NCI-H524 (cell line): ENCODE measurements at places on chromosomes 1 and 21.
A peak's percentile ranks its signal among the peaks of the same experiment; 100 is the strongest.

DNA sequence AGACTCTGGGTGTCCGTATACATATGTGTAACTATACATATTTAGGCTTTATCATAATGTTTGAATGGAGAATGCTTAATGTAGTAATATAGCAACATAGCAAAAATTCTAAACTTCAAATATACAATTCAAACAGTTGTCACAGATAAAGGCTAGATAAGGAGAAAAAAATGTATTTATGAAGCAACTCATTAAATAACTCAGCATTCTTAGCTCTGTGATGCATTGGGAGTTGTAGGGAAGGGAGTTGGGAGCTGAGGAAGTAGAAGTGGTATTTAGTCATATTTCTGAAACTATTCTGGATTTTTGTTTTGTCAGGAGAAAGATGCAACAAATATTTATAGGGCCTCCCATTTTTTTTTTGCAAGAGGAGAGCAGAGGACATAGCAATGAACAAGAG is 197.8 kb downstream of the PBX1 start:
- DNase-seq: no peak

DNA sequence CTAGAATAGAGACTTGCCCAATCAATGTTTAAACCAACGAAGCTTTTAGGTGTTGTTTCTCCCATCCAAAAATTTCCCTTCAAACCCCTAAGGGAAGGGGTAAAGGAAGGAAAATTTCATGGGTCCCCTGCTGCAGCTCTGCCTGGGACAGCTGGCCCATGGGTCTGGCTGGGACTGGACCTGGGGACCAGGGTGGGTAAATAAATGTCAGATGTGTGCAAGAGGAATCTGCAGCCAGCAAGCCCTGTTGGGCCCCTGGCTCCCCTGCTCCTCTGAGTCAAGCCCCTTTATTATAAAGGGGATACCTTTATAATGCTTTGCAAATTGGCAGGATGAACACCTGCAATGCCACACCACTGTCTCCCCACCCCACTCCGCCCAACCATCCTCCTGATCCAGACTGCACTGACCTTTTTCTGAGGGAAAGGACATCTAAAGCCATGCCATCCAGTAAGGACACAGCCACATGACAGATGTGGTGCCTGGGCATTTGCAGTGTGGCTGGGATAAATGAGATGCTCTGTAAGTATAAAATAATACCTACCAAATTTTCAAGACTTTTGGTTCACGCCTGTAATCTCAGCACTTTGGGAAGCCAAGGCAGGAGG is 1.9 kb upstream of the TMEM125 start:
- DNase-seq: no peak

GRCh38 chr21:38839328-38840286 is 33.9 kb downstream of the ETS2 start:
- DNase-seq: no peak

DNA sequence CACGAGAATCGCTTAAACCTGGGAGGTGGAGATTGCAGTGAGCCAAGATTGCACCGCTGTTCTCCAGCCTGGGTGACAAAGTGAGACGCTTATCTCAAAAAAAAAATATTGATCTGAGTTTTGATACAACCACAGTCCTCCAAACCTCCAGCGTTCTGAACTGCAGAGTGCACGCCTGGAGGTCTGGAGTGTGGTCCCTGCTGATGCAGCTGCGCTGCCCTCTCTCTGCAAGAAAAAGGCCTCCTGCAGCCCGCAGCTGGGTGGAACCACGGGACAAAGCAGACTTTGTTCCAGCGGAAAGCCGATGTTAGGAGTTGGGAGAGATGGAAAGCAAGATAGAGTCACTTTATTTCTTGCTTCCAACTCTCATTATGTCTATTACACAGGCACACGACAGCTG is 144.9 kb upstream of the SOD1 start:
- no peak for DNase-seq

- DNase-seq: no peak
These were observed 48.0 kb downstream of the NID1 start for GRCh38 chr1:236016782-236017400.

GRCh38 chr1:206679738-206680211 is 4.9 kb upstream of the MAPKAPK2 start:
- no peak for DNase-seq

- no peak for DNase-seq
These were observed 108.9 kb downstream of the CAPN8 start for GRCh38 chr1:223556414-223557129.

DNA sequence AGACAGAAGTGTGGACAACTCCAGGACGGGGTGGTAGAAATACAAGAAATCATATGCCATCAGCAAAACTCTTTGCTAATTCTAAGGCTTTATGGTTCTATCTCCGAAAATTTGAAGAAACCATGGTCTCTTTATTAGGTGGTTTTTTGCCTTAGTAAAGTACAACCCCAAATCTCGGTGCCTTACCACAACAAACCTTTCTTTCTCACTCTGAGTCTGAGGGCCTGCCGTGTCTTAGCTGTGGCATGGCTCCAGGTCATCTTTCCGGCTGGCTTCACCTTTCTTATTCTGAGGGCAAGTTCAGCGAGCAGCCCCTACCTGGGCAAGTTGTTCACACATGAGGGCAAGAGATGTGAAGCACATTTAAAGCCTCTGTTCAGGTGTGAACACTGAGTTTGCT is 280.6 kb downstream of the TTLL7 start:
- no peak for DNase-seq

DNA sequence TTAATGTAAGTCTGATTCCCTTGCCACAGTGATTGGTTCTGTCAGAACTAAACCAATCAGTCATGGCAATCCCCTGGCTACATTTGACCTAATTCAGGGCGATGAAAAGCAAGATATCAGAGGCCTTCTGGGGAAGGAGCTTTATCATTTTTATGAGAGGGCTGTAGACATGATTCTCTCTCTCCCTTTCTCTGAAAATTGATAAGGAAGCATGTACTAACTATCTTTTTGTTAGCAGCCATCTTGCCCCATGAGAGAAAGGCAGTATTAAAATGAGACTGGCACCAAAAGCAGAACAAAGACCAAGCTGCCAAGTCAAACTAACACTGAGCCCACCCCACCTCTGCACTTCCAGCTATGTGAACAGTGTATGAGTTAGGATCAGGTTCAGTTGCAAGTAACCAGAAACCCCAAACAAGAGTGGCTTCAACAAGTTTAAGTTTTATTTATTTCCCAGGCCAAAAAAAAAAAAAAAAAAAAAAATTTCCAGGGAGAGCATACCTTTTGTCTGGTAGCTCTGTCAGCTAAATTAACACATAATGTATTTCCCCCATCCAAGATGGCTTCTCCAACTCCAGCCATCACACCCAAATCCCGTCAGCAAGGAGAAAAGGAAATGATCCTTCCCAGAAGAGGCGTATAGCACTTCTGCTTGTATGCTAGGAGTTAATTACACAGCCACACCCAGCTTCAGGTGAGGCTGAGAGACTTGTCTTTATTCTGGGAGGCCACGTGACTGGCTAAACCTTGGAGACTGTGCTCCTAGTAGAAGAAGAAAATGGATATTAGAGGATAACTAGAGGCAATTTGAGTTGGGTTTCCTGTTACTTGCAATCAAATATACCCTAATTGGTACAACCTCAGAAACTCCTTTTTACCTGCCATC is 105.8 kb upstream of the RALGPS2 start:
- DNase-seq: no peak

- DNase-seq: no peak
These were observed 2.1 kb upstream of the UBE2T start for GRCh38 chr1:202343652-202344349.

DNA sequence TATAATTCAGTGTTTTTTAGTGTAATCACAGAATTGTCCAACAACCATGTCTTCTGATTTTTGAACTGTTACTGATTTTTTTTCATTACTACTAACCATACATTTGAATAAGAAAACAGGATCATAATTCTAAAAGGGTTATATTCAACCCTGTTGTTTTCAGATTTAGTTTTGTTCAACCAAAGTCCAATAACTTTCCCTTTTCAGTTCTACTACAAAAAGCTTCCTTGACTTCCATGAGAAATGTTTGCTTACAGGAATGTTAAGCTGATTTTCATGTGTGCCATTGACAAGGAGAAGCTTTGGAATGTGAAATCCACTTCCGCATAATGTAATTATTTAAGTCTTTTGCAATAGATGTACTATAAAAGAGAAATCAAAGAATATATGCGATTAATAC is 72.0 kb upstream of the ZNF326 start:
- no peak for DNase-seq

GRCh38 chr1:205678286-205679111 is 1.8 kb downstream of the SLC45A3 start:
- no peak for DNase-seq

GRCh38 chr1:193325042-193325441 is 138.6 kb upstream of the B3GALT2 start:
- no peak for DNase-seq

- no peak for DNase-seq
These were observed 45.2 kb downstream of the SLC44A3 start for GRCh38 chr1:94865360-94865759.

- DNase-seq: no peak
These were observed 34.5 kb downstream of the AADACL4 start for GRCh38 chr1:12678350-12678749.

DNA sequence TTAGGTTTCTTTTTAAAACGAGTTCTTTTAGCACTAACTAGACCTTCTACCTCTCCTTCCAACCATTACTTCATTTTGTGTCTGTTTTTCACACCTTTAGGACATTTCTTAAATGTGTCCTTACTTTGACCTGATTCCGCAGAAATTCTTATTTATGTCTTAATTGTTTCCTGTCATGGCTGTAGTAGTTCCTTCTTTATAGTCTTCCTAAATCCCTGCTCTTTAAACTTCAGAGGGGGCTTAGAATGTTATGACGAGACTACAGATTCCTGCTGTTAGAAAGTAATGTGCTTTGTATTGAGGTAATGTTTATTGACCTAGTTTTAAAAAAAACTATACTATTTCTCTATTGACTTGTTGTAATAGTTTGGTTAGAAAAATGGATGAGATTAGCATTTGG is 70.4 kb downstream of the HMCN1 start:
- DNase-seq: no peak

DNA sequence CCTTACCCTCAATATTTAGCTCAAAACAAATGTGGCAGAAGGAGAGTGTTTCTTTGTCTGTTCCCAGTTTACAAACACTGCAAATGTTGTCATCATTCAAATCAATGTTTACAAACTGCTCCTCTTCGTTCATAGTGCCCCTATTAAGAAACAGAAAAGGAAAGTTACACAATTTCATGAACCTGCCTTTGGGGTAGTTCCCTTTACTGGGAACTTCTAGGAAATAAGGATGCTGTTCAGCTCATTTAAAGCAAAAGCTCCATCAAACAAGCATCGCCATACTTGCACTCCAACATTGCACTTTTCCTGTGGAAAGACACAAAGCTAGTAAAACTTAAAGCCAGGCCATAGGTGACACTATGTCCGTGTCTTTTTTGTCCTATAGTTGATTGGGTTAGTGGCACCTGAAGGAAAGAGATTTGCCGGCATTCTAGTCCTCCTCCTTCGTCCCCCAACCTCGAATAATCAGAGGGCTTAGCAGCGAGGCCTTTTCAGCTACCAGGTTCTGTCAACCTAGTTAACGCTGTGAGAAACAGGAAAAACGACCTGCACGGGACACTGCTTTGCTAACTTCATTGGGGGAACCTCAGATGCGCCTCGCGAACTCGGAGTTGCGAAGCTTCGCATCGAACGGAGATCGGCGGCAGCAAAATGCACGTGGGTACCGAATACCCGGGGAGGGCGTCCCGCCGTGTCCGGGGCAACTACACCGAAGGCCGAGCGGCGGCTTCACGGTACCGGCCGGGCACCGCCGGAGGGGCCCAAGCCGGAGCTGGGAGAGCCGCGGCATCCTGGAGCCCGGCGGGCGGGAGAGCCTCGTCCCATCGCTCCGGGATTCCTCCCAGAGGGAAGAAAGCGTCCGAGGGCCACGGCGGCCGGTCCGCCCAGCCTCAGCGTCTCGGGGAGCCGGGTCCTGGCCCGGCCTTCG is 706 bp downstream of the C21orf91 start:
- peak; percentile 28 for DNase-seq

GRCh38 chr1:184931566-184931965 is 42.7 kb downstream of the NIBAN1 start:
- DNase-seq: no peak

GRCh38 chr1:66778266-66778665 is 22.8 kb downstream of the INSL5 start:
- no peak for DNase-seq

GRCh38 chr1:30688920-30689794 is 34.2 kb downstream of the MATN1 start:
- no peak for DNase-seq

DNA sequence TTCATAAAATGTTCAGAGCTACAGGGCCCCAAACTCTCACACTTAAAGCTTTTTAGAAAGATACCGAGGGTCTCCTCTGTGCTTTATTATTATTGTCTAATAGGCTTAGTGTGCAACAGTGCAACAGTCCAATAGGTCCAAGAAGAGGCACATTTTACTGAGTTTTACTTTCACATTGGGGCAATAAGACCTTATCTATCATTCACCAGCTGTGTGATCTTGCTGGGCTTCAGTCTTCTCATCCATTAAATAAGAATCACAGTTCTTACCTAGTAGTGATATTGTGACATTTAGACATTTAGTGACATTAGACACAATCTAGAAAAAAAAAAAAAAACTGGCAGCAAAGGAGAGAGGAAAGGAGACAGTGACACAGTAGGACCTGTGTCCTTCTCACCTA is 175.8 kb upstream of the NFIA start:
- no peak for DNase-seq

GRCh38 chr21:28256837-28257236 is 735.8 kb downstream of the LTN1 start:
- DNase-seq: no peak

GRCh38 chr1:61215676-61216289 is 133.4 kb downstream of the NFIA start:
- no peak for DNase-seq

DNA sequence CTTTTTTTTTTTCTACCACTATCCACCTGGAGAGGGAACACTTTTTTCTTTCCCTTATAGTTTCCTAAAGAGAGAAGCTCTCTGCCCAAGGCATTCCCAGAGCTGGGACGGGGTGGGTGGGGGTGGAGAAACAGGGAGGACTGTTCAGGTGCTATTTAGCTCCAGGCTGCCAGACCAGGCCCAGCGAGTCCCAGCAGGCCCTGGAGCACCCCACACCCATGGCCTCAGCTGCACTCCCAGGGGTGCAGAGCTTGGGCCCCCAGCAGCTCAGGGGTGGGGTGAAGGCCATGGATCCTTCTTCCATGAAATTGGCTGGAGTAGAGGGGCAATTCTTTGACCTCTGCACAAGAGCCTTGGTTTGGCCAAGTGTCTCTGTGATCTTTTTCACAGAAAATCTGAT is 4.1 kb downstream of the ETV3L start:
- DNase-seq: no peak

GRCh38 chr1:221511797-221512196 is 230.1 kb downstream of the DUSP10 start:
- no peak for DNase-seq

GRCh38 chr1:206834711-206835110 is 30.7 kb upstream of the IL20 start:
- DNase-seq: no peak

DNA sequence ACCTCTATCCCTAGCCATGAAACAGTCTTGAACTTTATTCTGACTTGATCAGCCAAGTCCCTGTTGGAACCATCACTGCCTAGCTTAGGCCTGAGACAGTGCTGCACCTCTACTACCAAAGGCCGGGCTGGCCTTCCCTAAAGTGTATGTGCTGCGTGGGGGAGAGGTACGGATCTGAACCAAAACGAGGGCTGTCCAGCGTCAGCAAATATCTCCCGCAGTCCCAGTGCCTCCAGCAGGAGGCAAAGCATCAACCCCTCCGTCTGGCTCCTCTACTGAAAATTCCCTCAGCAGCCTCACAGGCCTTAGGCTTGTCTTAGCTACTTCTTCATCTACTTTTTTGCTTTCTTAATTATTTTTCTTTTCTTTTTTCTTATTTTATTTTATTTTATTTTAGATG is 33.3 kb upstream of the KIF26B start:
- DNase-seq: no peak

GRCh38 chr21:46171996-46172862 is 12.0 kb downstream of the SPATC1L start:
- DNase-seq: no peak
